ENCODE measurements at places on chromosomes 1 and 21. TPM values are rescaled to one million over a fixed set of nuclear protein-coding genes. Genes with fewer than 3 reads are reported as not detected.
A peak's percentile ranks its signal among the peaks of the same experiment; 100 is the strongest.

DNA sequence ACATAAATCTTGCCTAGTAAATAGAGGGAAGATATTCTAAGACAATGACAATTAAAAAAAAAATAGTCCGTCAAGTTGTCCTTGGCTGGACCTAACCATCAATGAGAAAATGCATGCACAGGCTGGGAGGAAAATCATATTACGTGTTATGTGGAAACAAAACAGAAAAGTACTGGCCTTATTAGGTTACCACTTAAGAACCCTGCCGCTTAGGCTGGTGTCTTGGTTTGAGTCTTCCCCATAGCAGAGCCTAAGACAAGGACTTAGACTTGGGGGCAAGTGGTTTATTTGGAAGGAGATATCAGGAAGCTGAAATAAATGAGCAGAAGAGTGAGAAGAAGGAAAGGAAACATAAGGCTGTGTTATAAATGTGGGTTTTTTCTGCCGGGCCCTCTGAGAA lies 186.4 kb downstream of the MRPL39 start:
- no peak for DNase-seq
- H3K27me3 ChIP-seq, result no peaks in the 10 kb centered on the region
- peak overlapping the region; percentile 80 for H3K27ac ChIP-seq
- no peak overlapping the region for H3K4me3 ChIP-seq
- peaks cover 19% of the 10 kb centered on the region for H3K4me1 ChIP-seq

DNA sequence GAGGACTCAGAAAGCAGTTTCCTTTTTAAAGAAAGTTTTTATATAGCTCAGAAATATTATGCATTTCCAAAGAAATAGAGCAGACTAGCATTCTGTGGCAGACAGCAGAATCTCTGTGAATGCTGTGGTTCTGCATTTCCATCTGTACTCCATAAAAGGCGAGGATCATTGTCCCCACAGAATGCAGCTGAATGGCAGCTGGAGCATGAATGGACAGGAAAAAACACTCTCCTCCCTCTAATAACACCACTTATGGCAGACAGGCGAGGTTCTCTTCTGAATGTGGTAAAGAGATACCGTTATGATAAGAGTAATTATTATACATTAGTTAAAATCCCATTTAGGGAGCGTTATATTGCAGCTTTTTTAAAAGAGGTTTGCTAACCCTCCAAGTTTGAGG lies 81.4 kb upstream of the WLS start:
- no peaks in the 10 kb centered on the region for H3K4me1 ChIP-seq
- no peak for DNase-seq
- no peaks in the 10 kb centered on the region for H3K36me3 ChIP-seq

DNA sequence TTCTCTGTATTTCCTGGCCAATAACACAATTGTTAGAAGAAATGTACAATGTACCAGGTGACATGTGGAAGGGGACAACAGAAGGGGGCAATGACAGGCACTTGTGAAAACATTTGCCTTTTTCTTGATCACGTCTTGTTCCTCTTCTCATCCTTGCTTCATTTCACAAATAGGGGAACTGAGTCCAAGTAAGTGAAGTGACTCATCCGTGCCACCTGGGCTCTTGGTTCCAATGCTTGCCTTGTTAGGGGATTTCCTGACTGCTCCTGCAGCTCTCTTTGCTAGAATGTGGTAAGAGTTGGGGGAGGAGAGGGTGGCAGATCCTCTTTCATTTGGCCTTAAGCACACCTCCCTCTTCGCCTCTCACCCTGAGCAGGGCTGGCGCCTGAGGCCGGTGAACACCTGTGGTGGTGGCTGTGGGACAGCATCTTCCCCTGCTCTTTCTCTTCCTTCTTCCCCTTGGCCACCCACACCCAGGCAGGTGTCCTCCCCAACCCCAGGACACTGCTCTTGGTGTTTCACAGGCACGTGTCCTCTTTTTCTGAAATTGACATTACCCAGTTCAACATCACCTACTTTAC lies 2.2 kb upstream of the RHEX start:
- DNase-seq, result peak; percentile 48
- no peaks in the 10 kb centered on the region for H3K36me3 ChIP-seq
- H3K4me1 ChIP-seq, result peaks cover 13% of the 10 kb centered on the region

GRCh38 chr1:25486602-25487001 lies 55.9 kb downstream of the MACO1 start:
- no peaks in the 10 kb centered on the region for H3K27me3 ChIP-seq
- no peak overlapping the region for H3K27ac ChIP-seq
- no peak overlapping the region for H3K4me3 ChIP-seq
- peaks cover 28% of the 10 kb centered on the region for H3K36me3 ChIP-seq
- DNase-seq, result no peak

DNA sequence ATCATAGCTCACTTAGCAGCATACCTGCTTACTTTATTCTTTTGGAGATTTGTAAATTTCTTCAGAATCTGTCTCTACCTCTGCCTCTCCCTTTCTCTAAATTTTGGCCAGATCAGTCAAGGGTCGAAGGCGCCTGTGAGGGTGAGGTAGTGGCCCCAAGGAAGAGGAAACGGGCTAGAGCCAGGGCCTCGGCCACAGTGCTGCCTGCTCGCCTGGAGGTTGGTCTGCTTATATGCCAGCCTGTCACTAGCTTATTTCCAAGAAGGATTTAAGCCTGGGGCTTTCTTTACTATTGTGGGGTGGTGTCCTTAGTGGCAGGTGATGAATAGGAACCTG lies 19.6 kb downstream of the PEX14 start:
- peaks cover 42% of the 10 kb centered on the region for H3K4me1 ChIP-seq
- H3K27ac ChIP-seq, result peak overlapping the region; percentile 87
- peaks cover 8% of the 10 kb centered on the region for H3K36me3 ChIP-seq
- H3K4me3 ChIP-seq, result peak overlapping the region; percentile 84
- DNase-seq, result no peak
- H3K27me3 ChIP-seq, result no peaks in the 10 kb centered on the region

DNA sequence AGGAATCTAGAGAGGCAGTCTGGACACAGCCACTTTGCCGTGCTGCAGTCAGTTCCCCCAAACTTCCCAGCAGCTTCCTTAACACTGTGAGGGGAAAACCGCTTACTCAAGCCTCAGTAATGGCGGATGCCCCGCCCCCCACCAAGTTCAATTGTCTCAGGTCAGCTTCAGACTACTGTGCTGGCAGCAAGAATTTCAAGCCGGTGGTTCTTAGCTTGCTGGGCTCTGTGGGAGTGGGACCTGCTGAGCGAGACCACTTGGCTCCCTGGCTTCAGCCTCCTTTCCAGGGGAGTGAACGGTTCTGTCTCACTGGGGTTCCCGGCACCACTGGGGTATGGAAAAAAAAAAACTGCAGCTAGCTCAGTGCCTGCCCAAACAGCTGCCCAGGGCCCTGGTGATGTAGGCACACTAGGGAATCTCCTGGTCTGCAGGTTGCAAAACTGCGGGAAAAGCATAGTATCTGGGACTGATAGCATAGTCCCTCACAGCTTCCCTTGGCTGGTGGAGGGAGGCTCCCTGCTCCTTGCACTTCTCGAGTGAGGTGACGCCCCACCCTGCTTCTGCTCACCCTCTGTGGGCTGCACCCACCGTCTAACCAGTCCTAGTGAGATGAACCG lies 23.7 kb upstream of the HFM1 start:
- no peak overlapping the region for H3K27ac ChIP-seq
- H3K27me3 ChIP-seq, result peaks cover 12% of the 10 kb centered on the region
- DNase-seq, result no peak

DNA sequence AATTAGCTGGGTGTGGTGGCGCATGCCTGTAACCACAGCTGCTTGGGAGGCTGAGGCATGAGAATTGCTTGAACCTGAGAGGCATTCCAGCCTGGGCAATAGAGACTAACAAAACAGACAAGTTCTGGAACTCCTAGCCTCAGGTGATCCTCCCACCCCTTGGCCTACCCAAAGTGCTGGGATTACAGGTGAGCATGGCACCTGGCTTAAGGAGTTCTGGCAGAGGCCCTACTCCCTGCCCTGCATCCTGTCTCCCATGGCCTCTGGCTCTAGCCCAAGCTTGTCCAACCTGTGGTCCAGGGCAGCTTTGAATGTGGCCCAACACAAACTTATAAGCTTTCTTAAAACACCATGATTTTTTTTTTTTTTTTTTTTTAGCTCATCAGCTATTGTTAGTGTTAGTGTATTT lies 20.4 kb downstream of the TOMM20 start:
- DNase-seq, result no peak
- H3K4me3 ChIP-seq, result no peak overlapping the region
- no peak overlapping the region for H3K27ac ChIP-seq
- peaks cover 24% of the 10 kb centered on the region for H3K4me1 ChIP-seq
- peaks cover 38% of the 10 kb centered on the region for H3K36me3 ChIP-seq

- no peak overlapping the region for H3K27ac ChIP-seq
- H3K27me3 ChIP-seq, result no peaks in the 10 kb centered on the region
- H3K4me1 ChIP-seq, result no peaks in the 10 kb centered on the region
- no peak for DNase-seq
- H3K36me3 ChIP-seq, result no peaks in the 10 kb centered on the region
- no peak overlapping the region for H3K4me3 ChIP-seq
These were observed 105.3 kb downstream of the BCAR3 start for GRCh38 chr1:93576346-93576745.

- DNase-seq, result no peak
- no peaks in the 10 kb centered on the region for H3K4me1 ChIP-seq
- H3K36me3 ChIP-seq, result no peaks in the 10 kb centered on the region
- H3K4me3 ChIP-seq, result no peak overlapping the region
- H3K27me3 ChIP-seq, result no peaks in the 10 kb centered on the region
- no peak overlapping the region for H3K27ac ChIP-seq
These were observed 647.3 kb upstream of the ADAMTS5 start for GRCh38 chr21:27614231-27614630.

DNA sequence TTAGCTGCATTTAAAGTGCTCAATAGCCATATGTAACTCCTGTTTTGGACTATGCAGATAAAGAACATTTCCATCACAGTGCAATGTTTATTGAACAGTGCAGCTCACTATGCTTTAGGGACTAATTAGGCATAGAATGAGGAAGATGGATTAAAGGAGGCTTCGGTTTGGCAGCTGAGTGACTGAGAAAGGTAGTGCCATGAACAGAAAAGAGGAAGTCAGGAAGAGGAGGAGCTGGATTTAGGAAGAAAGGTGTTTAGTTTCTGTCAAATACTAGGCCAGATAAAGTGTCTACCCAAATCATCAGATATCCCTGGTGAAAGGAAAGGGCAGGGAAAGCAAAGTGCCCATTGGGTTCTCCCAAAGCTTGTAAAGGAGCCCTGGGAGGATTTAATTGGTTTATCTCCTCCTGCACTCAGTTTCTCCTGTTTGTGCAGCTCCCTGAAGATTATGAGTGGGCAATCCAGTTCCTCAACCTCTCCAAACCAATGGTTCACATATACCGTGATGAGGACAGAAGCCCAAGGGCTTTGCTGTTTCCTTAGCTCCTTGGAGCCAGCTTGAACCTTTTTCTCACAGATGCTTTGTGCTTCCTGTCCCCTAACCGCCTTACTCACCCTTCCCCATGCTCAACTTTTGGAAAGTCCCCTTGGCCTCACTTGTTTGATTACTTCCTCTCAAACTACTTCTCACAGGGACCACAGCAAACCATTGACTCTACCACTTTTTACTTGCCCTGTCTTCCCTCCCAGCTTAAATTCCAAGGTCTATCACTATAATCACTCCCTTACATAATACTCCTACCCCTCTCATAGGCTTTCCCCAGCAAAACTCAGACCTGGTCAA lies 3.5 kb upstream of the RAP1A start:
- peak overlapping the region; percentile 59 for H3K4me3 ChIP-seq
- DNase-seq, result no peak
- peaks cover 6% of the 10 kb centered on the region for H3K36me3 ChIP-seq
- H3K27ac ChIP-seq, result peak overlapping the region; percentile 88
- H3K4me1 ChIP-seq, result peaks cover 35% of the 10 kb centered on the region

DNA sequence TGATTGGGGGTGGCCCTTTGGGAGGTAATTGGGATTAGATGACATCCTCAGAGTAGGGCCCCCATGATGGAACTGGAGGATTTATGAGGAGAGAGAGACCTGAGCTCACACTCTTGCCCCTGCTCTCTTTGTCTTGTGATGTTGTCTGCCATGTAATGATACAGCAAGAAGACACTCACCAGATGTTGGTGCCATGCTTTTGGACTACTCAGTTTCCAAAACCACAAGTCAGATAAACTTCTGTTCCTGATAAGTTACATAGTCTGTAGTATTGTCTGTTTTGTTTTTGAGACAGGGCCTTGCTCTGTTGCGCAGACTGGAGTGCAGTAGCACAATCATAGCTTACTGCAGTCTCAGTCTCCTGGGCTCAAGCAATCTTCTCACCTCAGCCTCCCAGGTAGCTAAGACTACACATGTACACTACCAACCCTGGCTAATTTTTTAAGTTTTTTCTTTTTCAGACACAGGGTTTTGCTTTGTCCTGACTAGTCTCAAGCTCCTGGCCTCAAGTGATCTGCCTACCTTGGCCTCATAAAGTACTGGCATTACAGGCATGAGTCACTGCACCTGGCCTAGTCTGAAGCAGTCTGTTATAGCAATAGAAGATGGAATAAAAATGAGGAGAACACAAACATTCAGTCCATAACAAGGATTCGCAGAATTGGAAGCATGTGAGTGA lies 115.0 kb upstream of the GALNT2 start:
- peaks cover 5% of the 10 kb centered on the region for H3K4me1 ChIP-seq
- no peak for DNase-seq
- H3K27me3 ChIP-seq, result peaks cover 12% of the 10 kb centered on the region
- H3K27ac ChIP-seq, result no peak overlapping the region
- H3K4me3 ChIP-seq, result no peak overlapping the region

- H3K36me3 ChIP-seq, result no peaks in the 10 kb centered on the region
- no peak overlapping the region for H3K27ac ChIP-seq
- peaks cover 5% of the 10 kb centered on the region for H3K4me1 ChIP-seq
- no peak for DNase-seq
- H3K27me3 ChIP-seq, result peaks cover 2% of the 10 kb centered on the region
These were observed 19.3 kb downstream of the HS2ST1 start for GRCh38 chr1:86933562-86934377.

Gene SEC16B
- total RNA-seq, result 0.26 TPM

Gene ANKRD34A
- total RNA-seq, result 2.2 TPM

Gene CAPZB
- total RNA-seq, result 395 TPM

Gene CHD5
- 0.61 TPM for total RNA-seq

Gene HES3
- not detected for total RNA-seq

Gene OR2AK2
- total RNA-seq, result not detected

Gene CACNA1S
- not detected for total RNA-seq

Gene PAX7
- total RNA-seq, result not detected

Gene APH1A
- total RNA-seq, result 127 TPM

Data from activated naive CD8-positive, alpha-beta T cell treated with anti-CD3 and anti-CD28 coated beads, Interleukin-2, amount 10 ng/mL, durations not matched to agents 7 days and 5 days (primary cell).